Posterior cingulate gyrus (tissue), 11 donors: ENCODE measurements at places on chromosomes 7 and 10.

GRCh38 chr7:1386623-1387220 is 72.5 kb downstream of the MICALL2 start:
- DNase-seq = no peak

DNA sequence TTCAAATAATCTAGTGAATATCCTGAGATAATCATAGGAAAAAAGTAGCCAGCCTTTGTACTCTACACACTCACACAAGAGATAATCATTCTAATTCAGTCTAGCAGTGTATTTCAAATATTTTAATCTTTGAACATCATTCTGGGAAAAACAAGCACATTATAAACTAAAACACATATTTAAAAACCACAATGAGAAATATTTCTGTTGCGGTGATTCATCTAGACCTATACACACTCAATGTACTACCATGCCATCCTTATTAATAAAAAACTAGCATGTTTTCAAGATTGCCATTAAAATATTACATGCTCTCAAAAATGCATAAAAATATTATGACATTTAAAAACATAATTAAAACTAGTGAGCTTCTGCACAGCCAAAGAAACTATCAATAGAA is 11.8 kb downstream of the COG5 start:
- no peak for DNase-seq

- DNase-seq = no peak
Observed at GRCh38 chr10:86855513-86855912, 99.1 kb downstream of the BMPR1A start.

GRCh38 chr7:110157631-110158362 is 933.1 kb upstream of the LRRN3 start:
- no peak for DNase-seq

- peak; percentile 40 for DNase-seq
Observed at GRCh38 chr7:2939193-2939885, 95.2 kb upstream of the GNA12 start.

- DNase-seq = no peak
Observed at GRCh38 chr10:119644994-119645393, 6.2 kb upstream of the BAG3 start.

DNA sequence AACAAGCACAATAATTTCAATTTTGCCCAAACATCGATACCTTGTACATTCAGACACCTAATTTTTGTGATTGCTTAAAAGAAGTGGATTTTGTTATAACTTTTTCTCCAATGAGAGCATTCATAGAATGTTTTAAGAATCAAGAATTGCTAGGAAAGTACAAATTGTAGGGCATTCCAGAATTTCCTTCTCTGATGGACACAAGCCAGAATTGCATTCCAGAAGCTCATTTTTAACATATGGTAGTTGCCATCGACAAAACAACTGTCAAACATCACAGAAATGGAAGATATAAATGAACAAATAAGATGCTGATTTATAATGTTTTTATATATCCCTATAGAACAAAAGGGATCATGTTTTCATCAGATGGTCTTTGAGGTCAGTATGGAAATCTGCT is 258.4 kb upstream of the NPVF start:
- no peak for DNase-seq

DNA sequence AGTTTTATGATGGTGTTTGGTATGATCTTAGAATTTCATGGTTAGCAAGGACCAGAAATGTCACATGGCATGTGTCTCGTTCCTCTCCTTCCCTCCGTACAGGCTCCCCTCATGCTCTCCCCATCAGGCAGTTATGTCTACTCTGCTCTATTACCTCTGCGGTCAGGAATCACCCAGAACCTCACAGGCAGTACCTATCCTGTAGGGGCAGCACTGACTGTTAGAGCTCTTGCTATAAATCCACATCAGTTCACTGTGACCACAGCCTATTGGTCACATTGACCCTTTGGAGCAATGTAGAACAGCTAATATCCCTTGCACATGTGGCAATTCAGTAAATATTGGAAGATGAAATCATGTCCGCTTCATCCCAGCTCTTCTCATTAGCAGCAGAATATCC is 151.8 kb downstream of the WNT2 start:
- DNase-seq = no peak

DNA sequence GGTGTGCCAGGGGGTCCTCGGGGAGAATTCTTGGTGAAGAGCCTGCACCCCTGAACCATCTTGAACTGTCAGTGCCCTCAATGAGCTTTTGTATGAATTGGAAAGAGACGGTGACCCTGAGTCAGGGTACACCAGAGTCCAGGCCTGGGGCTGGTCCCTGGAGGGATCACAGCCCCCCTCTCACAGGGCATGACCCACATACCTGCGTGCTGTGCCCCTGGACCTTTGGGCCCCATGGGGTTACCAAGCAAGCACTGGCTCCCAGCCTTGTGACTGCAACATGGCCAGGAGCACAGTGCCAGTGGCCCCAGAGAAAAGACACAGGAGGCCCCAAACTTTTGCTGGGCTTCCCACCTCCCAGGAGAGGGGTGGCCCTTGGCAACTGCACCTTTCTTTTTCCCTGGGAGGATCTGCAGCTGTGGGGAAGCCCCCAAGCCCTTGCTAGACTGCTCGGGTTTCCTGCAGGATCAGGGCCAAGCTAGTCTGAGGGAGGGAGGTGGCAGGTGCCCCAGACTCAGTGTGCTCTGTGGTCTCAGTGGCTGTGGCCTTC is 153.5 kb downstream of the ZNF248 start:
- no peak for DNase-seq

DNA sequence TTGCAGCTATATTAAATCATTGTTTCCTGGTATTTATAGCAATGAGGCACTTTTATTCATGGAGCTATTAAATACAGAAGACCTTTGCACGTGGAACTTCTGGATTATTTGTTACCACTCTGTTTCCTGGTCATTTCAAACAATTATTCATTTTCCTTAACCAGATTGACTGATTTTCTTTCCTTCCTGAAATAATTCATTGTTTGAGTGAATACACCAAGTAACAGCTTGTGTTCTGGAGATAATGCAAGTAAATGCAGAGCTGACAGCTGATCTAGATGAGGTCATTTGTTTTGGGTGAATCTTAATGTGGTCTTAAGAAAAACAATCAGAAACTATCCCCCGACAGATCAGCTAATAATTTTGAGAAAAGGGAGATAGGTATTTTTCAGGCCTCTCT is 497.7 kb downstream of the KIF20B start:
- no peak for DNase-seq

DNA sequence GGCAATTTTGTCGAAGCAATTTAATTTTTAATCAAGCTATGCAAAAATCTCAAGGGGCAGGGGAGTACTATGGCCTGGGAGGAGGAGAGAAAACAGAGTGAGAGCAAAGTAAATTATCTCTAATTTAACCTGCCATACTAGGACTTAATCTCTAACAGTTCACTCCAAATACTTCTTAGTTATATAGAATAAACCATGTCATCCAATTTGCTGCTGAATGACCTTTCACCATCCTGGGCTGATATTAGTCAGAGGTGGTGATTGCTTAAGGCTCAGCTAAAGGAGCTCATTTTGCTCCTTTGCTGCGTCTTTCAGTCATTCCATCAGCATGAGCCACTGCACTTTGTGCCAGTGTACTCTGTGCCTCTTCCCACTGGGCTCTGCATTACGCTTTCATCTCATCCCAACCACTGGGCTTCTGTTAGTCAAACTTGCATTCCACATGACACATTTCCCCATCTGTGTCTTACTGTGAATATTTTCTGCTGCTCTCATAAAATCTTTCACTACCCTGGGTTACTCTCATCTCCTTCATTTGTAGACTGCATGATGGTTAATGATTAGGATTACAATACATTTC is 84.3 kb downstream of the CD36 start:
- peak; percentile 84 for DNase-seq

DNA sequence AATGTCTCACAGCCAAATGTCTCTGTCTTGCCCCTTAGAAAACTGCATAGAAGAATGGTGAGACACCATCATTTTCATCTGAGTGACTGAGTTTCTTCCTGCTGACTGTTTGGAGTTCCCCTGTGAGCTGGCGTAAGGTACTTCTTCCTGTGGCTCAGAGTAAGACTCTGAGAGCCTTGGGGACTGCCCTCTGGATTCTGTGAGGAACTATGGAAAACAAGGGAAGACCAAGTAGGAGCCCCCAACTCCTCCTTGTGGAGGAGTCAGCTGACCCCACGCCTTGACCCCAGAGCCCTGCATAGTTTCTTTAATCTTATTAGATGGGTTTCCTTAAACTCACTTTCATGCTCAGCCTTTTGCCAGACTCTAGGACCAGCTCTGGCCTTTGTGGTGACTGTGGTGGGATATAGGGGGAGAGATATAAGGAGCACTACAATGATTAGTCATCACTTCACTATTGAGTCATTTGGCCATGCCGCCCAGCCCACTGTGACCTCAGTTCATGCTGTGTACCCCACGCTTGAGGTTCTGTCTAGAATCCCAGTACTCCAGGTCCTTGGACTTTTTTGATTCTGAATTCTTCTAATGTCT is 51.8 kb upstream of the FAM133B start:
- DNase-seq = no peak

DNA sequence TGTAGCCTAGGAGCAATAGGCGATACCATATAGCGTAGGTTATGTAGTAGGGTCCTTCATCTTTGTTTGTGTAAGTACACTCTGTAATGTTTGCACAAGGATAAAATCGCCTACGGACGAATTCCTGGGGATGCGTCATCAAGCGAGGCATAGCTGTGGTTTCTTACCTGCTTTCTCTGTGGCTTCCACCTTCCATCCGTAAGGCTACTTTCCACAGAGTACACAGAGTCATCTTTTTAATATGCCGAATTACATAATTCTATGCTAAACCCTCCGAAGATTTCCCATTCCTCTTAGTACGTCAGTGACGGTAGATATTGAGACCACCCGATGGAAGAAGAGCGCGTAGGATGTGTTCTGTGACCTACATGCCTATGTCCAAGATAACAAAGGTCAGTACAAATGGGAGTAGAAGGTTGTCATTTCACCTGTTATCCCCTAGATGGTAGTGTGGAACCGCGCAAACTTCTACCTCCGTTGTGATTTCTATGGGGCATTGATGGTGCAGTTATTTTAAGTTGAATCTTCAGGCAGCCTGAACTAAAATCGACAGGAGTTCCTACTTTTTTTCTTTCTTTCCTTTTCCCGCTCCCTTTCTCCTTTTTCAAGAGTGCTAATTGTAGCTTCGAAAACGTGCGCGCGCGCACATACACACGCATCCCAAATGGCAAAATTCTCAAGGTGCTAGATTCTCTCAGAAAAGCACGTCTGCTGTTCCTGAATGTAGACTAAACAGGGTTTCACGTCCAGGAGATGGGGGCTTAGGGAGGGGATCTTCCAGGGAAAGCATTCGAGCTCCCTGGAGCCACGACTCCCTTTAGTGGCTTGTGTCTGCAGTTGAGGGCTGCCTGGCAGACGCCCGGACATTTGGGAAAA is 111.7 kb upstream of the MBL2 start:
- no peak for DNase-seq

- DNase-seq = no peak
Observed at GRCh38 chr10:1243486-1244234, 187.5 kb downstream of the WDR37 start.

GRCh38 chr10:21202776-21203462 is 305.8 kb upstream of the NEBL start:
- no peak for DNase-seq

DNA sequence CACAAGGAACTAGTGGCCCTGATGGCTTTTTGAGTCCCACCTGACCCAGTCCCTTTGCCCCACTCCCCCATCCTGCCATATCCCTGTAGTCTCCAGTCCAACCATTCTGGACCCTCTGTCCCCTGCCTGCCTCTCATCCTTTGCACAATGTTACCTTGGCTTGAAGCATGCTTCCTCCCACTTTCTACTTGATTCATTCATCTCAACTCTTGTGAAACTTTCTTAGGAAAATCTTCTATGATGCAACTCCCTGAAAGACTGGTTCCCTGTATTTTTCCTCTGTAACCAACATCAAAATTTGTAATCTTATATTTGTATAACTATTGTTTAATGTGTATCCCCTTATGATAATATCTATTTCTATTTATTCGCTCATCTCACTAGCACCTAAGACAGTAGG is 151.5 kb downstream of the LRRTM3 start:
- no peak for DNase-seq

- no peak for DNase-seq
Observed at GRCh38 chr7:29000717-29001076, 42.6 kb upstream of the TRIL start.

DNA sequence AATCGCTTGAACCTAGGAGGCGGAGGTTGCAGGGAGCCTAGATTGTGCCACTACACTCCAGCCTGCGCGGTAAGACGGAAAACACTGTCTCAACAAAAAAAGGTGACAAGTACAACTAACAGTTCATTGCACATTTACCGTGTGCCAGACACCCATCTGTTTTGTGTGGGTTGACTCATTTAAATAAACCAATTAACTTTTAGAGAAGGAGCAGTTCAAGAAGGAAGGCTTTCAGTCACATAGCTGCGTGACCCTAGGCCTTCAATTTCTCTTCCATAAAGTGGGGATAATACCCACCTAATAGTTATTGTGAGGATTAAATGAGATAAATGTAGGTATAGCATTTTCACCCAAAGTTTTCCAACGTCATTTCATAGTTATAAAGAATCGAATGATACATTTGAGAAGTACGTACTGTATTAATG is 52.3 kb upstream of the KDM7A start:
- DNase-seq = no peak

GRCh38 chr10:69974551-69975155 is 78.0 kb upstream of the MACROH2A2 start:
- no peak for DNase-seq

DNA sequence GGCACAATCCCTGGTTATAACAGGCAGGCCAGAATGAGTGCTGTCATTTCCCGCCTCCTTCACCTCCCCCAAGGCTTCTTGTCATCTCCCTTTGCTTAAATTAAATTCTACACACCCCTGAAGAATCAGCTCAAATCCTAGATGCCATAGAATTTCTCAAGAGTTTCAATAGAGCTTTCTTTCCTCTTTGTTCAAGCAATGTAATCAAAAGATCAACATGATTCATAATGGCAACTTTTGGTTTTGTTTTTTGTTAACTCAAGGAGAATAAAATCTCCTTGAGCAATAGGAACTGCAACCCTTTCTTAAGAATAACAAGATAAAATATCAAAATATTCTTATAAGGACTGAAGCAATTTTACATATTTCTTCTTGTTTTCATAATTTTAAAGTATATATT is 180.8 kb upstream of the CDK1 start:
- no peak for DNase-seq

GRCh38 chr10:929960-930624 is 1.4 kb downstream of the LARP4B start:
- peak; percentile 26 for DNase-seq
